ENCODE measurements at places on chromosomes 11 and 22.

DNA sequence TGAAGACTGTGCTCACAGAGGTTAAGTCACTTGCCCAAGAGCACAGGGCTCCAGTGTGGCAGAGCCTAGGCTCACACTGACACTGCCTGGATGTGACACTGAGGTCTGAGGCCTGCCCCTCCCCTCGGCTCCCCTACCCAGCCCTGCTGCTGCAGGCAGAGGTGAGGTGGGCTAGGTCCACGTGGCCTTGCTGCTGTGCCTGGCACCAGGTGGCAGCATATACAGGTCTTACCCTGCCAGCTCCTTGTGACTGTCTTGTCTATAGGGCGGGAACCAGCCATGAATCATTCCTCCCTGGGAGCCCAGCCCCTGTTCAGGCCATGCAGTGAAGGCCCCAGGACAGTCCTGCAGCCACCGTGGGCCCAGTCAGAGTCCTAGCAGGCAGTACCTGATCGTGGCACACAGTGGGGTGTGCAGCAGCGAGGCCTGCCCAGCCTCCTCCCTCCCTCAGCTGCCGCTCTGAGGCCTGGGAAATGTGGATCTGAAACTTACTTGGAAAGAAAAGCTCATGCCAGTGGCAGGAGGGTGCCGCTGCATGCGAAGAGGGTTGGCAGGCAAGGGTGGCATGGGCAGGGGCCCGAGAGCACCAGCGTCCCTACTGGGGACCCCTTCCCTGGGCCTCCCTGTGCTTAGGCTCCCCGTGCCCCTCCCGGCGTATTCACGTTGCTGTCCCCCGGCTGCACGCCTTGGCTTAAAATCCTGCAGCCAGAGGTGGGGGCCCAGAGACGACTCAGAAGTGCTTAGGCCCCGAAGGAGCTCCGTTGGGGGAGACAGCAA is 1.2 kb upstream of the CERK start:
- no peak for DNase-seq

DNA sequence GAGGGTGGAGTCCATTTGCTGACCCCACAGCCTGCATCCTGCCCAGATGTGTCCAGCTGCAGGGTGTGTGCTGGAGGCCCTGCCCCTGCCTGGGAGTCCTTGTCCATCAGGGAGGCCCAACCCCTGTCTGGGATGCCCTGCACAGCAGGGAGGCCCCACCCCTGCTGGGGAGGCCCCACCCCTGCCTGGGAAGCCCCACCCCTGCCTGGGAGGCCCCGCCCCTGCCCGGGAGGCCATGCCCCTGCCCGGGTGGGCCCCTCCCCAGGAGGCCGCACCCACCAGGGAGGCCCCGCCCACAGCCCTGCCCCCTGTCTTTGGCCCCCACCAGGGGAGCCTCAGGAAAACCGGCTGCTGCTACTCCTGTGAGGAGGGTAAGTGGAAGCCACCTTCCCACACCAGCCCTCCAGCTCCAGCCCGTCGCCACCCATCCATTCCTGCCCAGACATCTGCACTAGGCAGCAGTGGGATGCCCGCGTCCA is 37.2 kb downstream of the MUC5B start:
- DNase-seq, result no peak

- no peak for DNase-seq
These were observed 3.3 kb downstream of the TCN2 start for GRCh38 chr22:30610299-30610698.

- DNase-seq, result no peak
These were observed 90.6 kb downstream of the RPS6KA4 start for GRCh38 chr11:64449381-64450167.

DNA sequence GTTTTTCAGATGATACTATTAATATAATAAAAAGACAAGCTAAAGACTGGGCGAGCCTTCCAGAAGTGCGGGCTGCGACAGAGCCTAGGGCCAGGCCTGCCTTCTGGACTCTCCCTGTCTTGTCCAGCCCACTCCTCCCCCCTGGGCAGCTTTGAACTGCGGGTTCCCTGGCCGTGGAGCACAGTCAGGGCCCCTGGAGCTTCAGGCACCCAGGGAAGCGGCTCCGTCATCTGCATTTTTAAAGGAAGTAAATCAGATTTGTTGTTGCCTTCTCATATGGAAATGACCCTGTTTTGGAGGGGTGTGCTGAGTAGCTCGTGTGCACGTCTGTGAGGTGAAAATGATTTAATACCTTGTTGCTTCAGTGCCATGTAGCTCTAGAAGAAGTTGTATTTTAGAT is 265.3 kb downstream of the TBC1D22A start:
- DNase-seq, result no peak

GRCh38 chr11:112656772-112657428 is 304.3 kb upstream of the NCAM1 start:
- no peak for DNase-seq

- no peak for DNase-seq
These were observed 71.4 kb upstream of the GRK3 start for GRCh38 chr22:25492841-25493734.

DNA sequence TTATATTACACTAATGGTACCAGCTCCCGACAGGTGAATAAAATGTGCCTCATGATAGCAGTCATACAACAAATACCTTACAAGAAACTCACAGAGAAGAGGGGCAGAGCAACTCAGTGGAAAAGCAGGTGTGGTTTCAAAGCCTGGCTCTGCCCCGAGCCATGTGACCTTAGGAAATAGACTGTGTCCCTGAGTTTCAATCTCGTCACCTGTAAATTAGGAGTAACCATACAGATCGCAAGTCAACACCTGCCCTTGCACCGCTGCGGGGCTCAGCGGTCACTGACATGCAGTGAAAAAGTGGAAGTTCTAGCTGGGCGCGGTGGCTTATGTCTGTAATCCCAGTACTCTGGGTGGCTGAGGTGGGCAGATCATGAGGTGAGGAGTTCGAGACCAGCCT is 11.9 kb upstream of the MRTFA start:
- DNase-seq, result no peak

DNA sequence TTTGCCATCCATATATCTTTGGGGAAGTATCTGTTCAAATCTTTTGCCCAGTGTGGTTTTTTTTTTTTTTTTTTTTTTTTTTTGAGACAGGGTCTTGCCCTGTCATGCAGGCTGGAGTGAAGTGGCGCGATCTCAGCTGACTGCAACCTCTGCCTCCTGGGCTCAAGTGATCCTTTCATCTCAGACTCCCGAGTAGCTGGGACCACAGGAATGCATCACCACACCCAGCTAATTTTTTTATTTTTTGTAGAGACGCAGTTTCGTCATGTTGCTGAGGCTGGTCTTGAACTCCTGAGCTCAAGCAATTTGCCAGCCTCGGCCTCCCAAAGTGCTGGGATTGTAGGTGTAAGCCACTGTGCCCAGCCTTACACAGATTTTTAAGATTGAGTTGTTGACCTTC is 4.8 kb upstream of the FAM118A start:
- DNase-seq, result no peak

DNA sequence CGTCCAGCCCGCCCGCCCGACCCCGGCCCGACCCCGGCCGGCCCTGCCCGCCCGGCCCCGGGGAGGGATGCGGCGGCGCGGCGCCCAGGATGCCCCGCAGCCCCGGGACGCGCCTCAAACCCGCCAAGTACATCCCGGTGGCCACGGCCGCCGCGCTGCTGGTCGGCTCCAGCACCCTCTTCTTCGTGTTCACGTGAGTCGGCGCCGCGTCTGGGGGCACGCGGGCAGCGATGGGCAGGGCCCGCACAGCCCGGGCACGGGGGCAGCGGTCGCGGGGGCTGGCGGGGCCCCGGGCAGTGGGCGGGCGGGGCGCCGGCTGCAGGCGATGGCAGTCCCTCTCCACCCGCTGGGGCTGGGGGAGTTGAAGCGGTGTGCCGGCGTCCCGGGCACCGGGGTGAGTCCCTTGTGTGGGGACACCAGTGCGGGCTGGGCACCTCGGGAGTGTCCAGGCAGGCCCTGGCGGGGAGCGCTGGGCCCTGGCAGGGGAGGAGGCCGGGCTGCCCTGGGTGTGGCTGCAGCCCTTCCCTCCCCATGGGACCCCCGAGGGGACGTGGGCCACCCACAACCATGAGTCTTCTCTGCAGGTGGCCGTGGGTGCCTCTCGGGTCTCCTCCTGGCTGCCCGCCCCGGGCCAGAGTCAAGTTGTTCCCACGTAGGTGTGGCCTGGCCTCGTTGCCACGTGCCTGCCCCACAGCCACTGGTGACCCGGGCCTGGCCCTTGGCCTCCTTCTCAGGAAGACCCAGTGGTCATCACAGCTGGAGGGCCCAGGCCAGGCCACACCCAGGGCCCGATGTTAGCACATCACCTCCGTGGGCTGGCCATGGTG is 468 bp downstream of the ZDHHC8 start:
- DNase-seq, result no peak

DNA sequence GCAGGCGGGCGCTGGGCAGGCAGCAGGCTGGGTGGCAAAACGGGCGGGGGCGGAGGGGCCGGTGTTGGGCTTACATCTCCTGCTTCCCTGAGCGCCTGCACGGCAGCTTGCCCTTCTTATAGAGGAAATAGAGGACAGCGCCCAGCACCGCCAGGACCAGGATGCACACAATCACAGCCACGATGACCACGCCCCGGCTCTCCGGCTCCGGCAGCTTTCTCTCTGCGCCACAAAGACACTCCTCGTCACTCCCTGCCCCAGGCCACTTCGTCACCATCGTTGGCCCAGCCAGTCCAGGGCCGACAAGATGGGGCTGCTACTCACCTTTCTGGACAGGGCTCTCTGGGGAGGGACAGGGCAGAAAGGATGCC is 6.3 kb downstream of the MCAM start:
- no peak for DNase-seq

DNA sequence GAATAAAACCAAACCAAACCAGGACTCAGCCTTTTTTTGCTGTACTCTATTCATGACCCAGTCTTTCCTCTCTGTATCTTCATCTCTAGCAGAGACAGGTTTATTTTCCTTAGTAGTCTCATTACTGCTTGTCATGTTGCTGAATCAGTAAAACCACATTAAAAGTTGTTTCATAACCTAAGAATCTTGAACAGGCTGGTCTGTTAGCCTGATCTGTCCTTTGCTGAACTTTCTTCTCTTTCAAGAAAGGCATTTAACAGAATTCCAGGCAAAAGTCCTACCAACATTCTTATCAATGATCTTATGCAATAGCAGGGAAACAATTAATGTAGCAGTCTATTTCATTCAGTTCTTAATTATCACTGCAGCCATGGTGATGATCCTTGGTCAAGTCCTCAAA is 197.7 kb downstream of the CASP12 start:
- DNase-seq, result no peak

DNA sequence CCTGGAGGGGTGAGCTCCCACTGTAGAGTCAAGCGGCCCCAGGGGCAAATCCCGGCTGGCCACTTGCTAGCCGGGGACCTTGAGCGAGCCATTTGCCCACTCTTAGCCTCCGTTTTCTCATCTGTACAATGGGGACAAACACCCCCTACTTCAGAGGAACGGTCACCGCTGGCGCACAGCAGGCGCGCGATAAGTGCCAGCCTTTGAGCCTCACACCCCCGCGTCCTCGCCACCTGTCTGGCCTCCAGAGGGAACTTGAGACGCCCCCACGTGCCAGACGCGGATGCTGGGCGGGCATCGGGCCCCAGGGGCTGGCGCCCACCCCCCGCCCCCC is 72.6 kb upstream of the TCF20 start:
- DNase-seq, result no peak

GRCh38 chr11:69659591-69659990 is 15.6 kb downstream of the LTO1 start:
- no peak for DNase-seq

GRCh38 chr11:87300640-87301380 is 263.1 kb downstream of the TMEM135 start:
- no peak for DNase-seq

DNA sequence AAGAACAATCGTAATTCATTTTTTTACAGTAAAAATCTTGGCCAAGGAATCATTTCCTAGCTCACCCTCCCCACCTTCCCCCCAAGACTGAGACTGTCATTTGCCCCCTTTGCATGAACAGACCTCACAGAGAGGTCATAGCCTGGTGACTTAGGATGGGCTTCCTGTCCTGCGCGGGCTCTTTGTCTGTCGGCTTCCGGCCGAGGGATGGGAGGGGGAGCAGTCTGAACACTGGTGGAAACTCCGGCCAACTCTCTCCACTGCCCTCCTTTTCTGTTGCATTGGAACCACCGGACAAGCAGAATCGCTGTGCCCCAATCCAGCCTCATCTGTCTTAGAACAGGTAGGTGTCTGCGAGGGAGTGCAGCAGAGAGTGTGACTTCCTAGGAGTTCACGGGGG is 41.7 kb downstream of the TEAD1 start:
- DNase-seq, result no peak

GRCh38 chr11:61172888-61173287 is 11.7 kb upstream of the VPS37C start:
- no peak for DNase-seq

GRCh38 chr22:29332886-29333496 is 17.5 kb upstream of the RASL10A start:
- no peak for DNase-seq

DNA sequence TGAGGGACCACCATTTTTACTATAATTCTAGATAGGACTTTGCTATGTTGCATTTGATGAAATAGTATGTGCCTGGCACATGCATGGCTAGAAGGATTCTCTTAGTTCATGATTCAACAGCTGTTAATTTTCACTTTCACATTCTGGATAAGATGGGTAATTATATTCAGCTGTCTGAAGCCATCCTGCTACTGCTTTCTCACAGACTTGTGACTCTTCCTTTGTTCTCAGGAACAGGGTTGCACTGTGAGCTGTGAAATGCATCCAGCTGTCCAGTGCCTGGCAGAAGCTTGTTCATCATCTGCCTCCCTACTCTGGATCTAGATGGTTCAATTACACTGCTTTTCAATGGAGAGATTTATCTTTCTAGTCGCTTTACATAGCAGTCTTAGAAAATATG is 610.1 kb upstream of the ANO5 start:
- DNase-seq, result no peak

GRCh38 chr11:47148903-47149531 is 27.7 kb downstream of the ARFGAP2 start:
- no peak for DNase-seq

- no peak for DNase-seq
These were observed 76.0 kb downstream of the MRTFA start for GRCh38 chr22:40560551-40560950.

- DNase-seq, result no peak
These were observed 1.9 kb downstream of the NEAT1 start for GRCh38 chr11:65424205-65425104.

DNA sequence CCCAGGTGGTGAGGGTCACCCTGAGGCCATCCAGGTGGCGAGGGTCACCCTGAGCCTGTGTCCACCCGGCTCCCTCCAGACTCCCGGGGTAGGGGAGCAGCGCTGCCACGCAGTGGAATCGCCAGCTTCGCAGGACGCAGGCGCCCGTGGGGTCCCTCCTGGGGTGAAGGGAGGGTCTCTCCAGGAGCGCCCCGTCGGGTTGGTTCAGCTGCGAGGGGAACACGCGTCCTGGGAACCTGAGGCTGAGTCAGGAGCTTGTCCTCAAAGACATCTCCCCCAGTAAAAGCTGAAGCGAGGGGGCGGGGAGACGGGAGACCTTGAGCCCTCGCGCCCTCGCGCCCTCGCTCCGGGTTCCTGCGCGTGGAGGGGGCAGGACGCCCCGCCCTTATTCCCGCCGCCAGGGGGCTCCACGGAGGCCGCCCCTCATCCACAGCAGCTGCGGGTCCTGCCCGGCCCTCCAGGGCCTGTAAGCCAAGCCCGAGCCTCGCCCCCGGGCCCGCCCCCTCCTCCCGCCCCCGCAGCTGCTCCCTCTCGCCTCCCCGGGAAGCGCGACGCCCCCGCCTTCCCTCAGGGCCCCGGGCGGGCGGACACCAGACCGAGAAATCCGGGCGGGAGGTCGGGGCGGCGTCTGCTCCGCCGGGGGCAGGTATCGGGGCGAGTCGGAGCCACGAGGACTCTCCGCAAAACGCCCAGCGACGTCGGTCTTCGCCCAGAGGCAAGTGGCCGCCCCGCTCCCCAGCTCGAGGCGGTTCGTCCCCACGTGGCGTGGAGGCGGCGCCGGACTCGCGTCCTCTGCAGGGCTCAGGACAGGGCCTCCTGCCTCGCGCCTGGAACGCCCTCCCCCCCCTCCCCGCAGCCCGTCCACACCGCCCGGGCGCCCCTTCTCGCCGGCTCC is 22.8 kb downstream of the PIM3 start:
- DNase-seq, result no peak

All from left renal pelvis (tissue), 4 donors.